ENCODE measurements at places on chromosomes 5 and 9.

DNA sequence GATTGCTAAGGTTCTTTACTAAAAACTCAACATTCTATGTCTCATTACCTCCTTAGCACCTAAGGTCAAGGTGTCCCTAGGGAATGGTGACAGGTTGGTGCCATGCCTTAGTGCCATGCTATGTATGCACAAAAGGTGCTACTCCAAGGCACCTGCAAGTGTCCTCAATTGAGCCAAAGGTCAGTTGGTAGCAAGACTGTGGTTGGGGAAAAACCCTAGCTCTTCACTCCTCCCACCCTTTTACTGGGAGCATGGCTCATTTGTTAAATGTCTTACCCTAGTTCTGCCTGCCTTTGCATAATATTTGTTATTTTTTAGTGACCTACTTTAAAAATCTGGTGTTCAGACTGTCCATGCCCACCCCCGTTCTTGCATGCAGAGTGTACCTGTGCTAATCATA lies 17.0 kb downstream of the ACO1 start:
- DNase-seq: no peak

DNA sequence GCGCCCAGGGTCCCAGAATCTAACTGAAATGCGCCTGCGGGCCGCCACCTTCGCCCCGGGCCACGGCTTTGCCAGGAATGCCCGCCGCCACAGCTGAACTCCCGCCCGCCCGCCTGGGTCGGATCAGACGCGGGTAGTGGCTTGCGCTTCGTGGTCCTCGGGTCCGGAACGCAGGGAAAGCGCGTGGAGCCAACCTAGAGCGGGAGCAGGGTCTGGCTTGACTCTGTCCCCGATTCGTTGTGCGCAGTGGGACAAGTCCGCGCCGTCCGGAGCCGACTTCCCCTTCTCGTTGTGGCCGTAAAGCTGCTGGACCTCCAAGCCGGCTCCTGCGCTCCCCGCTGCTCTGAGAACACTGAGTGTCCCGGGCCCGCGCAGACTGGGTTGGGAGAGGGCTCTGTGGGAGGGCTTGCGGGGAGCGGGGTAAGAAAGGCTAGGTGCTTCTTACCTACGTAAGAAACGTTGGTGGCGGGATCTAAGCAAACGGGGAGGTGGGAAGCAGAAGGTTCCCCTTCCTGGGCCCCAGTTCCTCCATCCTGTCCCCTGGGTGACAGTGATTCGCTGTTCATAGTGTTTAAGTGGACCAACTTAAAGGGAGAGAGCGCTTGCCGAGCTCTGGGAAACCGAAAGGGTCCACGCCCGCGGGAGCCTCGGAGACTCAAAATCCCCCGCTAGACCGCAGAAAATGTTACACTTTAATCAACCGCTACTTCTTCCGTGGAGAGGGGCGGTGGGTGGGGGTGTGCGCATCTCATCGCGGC lies 4.4 kb upstream of the FOXE1 start:
- DNase-seq: no peak

DNA sequence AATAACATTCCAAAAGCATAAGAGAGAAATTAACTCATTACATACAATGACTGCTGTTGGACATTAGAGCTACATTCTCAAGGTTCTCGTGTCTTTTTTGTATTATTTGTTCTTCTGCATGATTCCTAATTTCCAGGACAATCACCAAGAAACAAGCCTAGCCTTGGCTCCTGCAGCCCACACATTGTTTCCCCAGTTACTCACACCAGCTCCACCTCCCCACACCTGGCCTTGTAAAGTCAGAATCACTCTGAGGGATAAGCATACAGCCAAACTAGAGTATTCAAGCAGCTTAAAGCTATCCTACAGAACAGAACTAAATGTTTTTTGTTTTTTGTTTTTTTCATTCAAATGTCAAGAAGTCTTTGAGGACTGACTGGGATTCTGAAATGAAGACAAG lies 189.2 kb downstream of the HINT1 start:
- DNase-seq: no peak

DNA sequence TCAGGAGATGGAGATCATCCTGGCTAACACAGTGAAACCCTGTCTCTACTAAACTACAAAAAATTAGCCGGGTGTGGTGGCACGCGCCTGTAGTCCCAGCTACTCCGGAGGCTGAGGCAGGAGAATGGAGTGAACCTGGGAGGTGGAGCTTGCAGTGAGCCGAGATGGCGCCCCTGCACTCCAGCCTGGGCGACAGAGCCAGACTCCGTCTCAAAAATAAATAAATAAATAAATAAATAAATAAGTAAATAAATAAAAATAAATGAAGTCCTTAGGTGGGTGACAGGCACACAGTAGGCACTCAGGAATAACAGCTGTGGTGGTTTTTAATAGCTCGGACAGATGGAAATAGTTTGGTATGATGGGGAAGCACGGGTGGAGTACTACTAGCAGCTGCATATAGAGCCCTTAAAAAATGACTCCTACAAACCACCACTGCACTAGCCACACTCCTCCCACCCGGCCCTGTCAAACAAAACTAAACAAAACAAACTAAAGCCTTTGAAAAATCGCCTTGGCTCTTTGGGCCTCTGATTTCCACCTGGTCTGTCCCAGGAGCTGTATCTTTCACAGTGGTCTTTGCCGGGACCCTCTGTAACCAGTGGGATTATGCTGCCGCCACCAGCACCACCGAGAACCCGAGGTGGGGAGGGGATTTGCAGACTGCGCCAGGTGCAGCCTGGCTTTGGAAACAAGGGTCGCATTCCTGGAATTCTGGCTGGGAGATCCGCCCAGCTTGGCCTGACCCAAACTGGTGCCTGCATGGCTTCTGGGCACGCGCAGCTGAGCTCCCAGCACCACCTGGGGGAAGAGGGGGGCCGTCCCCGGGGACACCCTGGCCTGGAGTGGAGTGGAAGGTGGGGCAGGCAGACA lies 5.1 kb upstream of the WDR5 start:
- peak; percentile 18 for DNase-seq

DNA sequence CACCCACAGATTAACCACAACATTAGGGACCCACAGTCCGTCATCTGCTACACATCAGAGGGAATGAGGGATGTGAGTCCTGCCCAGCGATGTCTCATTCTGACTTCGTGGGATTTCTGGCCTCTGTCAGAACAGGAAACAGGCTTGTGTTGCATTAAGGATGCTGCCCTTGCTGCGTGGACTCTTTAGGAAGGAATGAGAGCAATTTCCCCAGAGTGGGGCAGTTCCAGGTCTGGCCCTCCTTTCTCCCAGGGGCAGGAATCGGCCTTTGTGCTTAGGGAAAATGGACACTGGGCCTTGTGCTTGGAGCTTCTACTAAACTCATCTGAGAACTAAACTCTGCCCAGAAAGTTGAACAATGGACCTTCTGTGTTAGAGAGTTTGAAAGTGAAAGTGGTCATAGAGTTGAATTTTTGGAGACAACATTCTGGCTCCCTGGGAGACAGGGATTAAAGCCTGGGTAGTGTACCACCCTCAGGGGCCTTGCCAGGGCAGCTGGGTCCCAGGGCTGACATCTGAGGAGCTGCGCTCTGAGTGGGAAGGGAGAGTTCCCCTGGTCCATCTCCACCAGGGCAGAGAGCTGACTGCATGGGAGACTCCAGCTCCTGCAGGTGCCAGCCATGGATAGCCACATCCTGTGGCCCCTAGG lies 37.8 kb upstream of the S1PR3 start:
- peak; percentile 71 for DNase-seq

GRCh38 chr5:5421149-5421960 lies 1.1 kb upstream of the ICE1 start:
- no peak for DNase-seq

- no peak for DNase-seq
These were observed 60.2 kb downstream of the PARP8 start for GRCh38 chr5:50726475-50727148.

GRCh38 chr5:39015743-39016586 lies 58.2 kb downstream of the RICTOR start:
- DNase-seq: peak; percentile 89

DNA sequence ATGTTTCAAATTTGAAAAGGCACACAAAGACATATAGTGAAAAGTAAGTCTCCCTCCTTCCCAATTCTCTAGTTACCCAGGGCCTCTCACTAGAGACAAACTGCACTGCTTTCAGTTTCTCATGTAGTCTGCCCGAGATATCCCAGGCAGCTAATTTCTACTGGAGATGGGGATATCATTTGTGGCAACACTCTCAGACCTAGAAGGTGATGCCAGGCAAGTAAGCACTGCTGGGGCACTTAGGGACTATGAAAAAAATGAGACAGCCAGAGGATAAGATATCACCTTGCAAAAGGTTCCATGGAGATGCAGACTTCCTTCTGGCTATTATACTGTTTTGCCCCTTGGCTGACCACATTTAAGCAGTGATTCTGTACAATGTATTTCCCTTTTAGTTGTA lies 12.6 kb downstream of the SIL1 start:
- DNase-seq: no peak

- DNase-seq: peak; percentile 61
These were observed 10.0 kb upstream of the C5 start for GRCh38 chr9:121059998-121060636.
